ENCODE measurements at places on chromosomes 1 and 21.
A peak's percentile ranks its signal among the peaks of the same experiment; 100 is the strongest.

GRCh38 chr21:44872649-44873355 is 688 bp downstream of the PTTG1IP start:
- no peak for DNase-seq

DNA sequence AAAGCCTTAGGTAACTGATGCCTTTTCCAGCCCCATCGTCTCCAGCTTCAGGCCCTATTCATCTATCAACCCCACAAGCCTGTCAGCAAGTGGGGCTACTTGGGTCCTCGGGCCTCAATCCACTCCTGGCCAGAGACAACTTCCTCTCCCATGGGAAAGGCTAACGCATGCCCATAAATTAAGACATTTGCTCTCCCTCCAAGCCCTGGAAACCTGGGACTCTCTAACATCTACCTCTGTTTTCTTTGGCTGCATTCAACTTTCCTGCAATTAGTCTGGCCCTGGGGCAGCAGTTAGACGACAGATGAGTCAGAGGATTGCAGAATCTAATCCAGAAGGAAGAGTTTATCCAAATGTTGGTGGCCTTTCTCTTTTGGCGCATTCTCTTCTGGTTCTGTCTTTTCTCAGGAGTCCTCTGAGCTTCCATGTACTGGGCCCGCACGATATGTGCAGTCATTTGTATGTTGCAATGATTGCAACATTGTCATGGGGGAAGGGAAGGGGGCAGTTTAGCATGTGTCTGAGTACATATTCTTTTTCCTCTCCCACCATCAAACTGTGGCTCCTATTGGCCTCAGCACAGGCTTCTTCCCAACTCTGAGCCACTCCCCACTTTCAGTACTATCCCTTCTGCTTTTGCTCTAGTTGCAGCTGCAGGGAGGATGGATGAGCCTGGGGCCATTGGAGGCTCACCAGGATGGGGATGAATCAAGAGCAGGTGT is 54.4 kb downstream of the NAV1 start:
- DNase-seq: no peak

GRCh38 chr1:212212906-212213305 is 72.3 kb upstream of the PPP2R5A start:
- DNase-seq: no peak

DNA sequence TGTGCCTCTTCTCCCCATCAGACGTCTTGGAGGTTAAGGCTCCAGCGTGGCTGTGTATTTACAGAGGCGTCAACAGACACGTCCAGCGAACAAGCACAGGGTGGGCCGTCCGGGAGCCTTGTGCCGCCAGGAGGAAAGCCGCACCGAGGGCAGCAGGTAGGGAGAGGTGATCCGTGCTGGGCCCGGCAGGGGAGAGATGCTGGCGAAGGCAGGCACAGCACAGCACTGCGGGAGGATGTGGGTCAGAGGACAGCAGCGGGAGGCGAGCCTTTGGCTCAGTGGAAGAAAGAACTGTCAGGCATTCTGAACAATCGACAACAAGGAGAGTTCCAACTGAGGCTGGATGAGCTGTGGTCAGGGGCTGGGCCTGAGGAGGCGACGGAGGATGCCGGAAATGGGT is 144.1 kb upstream of the TNR start:
- DNase-seq: no peak

DNA sequence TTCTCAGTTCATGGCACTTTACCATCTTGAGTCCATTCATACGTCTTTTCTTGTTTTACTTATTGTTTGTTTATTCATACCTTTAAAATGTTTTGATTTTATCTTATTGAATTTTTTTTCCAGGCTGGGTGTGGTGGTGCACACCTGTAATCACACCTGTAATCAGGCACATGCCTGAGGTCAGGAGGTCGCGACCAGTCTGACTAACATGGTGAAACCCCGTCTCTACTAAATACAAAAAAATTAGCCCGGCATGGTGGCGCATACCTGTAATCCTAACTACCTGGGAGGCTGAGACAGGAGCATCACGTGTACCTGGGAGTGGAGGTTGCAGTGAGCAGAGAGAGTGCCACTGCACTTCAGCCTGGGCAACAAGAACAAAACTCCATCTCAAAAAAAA is 104.1 kb upstream of the MROH9 start:
- DNase-seq: no peak

DNA sequence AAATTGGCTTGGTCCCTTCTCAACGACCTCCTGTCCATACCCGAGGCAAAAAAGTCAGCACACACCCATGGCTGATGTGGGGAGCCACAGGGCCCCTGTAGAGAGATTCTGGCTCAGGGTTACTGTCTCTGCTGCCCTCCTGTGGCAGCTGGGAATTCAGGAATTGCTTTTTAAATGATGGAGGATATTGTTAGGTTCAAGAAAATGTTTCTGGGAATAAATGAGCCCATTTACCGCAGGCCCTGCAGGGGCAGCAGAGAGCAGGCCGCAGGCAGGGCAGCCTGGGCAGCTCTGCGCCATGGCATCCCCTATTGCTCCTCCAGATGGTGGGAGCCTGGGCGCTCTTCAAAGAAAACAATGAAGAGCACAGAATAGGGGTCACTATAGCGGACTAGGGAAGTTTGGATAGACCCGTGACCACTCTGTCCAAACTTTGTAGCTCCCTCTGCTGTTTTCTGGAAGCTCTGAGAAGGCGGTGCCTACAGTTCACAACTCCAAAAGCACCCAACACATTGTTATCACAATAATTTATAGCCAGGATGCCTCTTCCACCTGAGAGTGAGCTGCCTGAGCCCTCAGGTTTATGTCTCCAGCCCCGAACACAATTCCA is 201.1 kb downstream of the BACH1 start:
- DNase-seq: no peak

DNA sequence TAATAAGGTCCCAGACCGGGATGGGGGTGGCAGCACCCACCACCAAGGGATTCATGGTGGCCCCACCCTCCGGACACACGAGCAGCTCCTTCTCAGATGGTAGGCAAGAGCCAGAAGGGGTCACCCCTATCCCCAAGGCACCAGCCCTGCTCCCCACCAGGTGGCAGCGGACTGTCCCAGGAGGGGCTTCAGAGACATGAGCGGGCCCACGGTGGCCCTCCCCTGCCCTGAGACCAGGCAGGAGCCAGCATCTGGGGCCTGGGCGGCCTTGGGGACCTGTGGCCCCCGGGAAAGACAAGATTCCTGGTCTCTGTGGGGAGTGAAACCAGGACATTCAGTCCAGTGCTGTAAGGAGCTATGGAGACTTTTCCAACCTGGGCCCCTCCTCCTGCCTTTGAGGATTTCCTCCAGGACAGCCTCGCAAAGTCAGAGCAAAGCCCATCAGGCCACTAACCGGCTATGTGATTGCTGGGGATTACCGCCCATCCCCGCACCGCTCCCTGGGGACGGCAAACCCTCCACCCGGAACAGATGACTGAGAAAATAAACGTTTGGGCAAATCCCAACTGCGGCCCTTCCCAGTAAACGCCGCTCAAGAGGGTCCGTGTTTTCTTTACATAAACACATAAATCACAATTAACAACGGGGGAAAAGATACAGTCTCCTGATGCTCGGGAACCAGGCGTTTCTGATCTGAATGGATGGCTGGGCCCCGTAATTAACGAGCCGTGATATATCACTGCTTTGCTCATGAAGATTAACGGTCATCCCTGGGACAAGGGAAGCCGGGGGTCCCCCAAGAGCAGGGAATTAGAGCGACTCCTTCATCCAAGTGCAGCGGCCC is 50.9 kb upstream of the ARHGEF16 start:
- DNase-seq: peak; percentile 38

DNA sequence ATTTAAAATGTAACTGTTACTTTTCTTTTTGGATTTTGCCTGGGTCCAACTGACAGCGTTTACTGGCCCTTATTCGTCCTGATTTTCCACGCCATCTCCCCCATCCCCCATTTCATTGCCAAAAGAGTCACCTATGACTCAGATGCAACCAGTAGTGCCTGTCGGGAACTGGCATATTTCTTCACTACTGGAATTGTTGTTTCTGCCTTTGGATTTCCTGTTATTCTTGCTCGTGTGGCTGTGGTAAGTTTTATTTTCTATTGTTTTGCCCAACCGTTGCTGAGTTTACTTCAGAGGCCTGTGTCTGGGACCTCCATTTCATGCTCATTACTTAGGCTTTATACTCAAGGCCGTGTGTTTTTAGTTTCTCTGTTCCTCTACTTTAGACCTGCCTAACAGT is 9.3 kb downstream of the LEPR start:
- DNase-seq: no peak

GRCh38 chr1:241957692-241958494 is at the start of gene BECN2:
Gene BECN2 (plus strand): TSS chr1:241957767. CDS start chr1:241957767, 0 bp downstream.
- DNase-seq: no peak

- no peak for DNase-seq
These were observed 3.7 kb upstream of the SDE2 start for GRCh38 chr1:226002667-226003501.

DNA sequence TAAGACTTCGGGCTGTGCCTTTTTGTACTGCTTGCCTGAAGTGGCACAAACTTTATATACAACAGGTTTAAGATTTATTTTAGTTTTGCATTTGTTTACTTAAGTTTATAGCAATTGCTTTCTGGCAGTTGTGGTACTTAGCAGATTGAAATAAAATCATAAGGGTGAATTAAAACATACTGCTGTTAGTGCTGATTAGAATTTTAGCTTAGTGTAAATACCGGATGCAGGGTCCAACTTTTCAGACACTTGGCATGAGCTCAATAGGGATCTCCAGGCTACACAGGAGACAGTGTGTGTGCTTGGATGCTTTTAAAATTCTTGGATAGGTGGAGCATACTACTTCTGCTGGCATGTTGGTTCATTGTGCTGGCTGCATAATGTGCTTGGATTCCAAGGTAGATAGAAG is 159.6 kb downstream of the NFIA start:
- peak; percentile 85 for DNase-seq

GRCh38 chr1:223129229-223129901 is 13.7 kb downstream of the TLR5 start:
- no peak for DNase-seq

DNA sequence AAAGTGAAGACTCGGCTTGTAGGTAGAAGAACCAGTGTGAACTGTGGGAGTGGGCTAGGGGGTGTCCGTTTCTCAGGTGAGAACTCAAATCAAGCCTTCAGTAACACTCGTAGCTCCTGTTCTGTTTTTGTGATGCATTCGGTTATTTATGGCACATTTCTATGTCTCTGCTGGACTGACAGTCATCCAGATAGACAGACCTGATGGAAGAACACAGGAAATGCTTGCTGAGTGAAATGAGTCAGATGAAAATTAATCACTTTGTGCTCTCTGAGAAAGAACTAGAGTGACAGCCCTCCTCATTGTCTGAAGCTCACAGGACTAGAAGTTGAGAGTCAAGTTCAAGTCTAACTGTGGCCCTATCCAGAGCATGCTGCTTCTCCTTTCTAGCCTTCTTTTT is 360.1 kb upstream of the PLXNA2 start:
- DNase-seq: no peak

GRCh38 chr1:29166291-29166878 is 15.3 kb downstream of the SRSF4 start:
- no peak for DNase-seq

DNA sequence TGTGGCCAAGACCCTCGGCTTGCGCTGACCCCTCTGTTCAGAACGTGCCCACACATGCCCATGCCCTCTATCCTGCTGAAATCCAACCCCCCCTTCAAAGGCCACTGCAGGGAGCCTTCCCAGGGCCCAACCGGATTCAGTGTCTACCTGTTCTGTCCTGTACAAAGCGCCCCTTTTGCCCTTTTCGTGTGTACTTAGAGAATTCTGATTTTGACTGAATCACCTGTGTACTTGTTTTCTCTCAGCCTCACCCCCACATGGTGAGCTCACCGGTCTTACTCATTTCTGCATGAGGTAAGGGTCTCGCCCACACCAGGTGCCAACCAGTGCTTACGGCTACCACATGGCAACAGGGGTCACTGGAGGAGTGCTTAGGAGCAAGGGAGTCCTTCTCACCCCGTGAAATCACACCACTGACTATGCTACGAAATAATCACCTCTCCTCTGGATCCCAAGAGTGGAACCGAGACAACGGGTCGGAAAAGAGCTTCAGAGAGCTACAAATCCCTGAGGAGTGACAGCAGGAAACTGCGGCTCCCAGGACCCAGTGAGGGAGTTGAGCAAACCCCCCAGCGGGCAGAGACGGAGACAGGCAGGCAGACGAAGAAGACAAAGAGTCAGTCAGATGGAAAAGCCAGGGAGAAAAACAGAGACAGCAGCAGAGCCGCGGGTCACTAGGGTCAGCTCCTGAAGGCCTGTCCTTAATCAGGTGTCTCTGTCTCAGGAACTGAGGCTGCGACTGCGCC is 2.1 kb upstream of the S100A2 start:
- DNase-seq: no peak

Measured in DMS79 (cell line).